Panc1 (cell line): ENCODE measurements at places on chromosomes 4 and X. TPM values are rescaled to one million over a fixed set of nuclear protein-coding genes. Genes with fewer than 3 reads are reported as not detected.

Gene LIMCH1
- total RNA-seq = 3.3 TPM

Gene QRFPR
- not detected for total RNA-seq

Gene RIPPLY1
- total RNA-seq = not detected

Gene RBM47
- total RNA-seq = 2.0 TPM

Gene TMEM31
- not detected for total RNA-seq

Gene ZMAT1
- 5.7 TPM for total RNA-seq

Gene PABPC4L
- not detected for total RNA-seq

Gene RBM46
- not detected for total RNA-seq

Gene GAGE1
- not detected for total RNA-seq

Gene SSX3
- not detected for total RNA-seq
